NCI-H1417 treated with DMSO at 0.1 percent for 48 hours (cell line): ENCODE measurements at places on chromosomes 1 and 21.

DNA sequence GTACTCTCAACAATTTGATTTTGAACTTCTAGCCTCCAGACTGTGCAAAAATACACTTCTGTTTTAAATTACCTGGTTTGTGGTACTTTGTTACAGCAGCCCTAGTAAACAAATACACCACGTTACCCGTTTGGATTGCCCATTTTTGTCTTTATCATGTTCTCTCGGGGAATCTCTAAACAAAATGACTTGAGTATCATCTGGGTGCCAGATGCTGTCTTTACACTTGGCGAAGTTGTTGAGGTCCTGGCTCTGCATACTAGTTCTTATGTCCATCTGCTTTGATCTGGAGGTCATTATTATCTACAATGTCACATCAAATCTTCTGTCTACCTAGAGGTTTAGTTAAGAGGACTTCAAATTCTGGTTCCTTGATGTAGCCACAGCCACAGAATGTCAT, 142.4 kb upstream of the NRIP1 start:
- no peak for DNase-seq

DNA sequence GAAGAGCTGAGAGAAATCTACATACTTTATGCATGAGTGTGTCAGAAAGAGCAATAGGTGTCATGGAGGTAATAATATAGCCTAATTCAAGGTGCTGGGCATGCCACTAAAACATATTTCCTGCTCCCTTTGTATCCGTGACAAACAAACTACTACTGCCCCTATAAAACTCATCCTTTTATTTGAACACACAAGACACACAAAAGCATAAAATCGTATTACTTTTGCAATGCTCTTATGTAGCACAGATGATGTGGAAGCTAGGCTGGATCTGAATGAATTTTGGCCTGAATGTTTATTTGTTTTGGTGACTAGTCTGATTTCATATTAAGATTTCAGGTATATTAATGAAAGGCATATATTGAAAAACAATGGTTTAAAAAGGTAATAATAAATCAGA, 239.3 kb upstream of the NEGR1 start:
- DNase-seq: no peak

GRCh38 chr1:167493372-167493771, 25.0 kb downstream of the CD247 start:
- DNase-seq: no peak

DNA sequence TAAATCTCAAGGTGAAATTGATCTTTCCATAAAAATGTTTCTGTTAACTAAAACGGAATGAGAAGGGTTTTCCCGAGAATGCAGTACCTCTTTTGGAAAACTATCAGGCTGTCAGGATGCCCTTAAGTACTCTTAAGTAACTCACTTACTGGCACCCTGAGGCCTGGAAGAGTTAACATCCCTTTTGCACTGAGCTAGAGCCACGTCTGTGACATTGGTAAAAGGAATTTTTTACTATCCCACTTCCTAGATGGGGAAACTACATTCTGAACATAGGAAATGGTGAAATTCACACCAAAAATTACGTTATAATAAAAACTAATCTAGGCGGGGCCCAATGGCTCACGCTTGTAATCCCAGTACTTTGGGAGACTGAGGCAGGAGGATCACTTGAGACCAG, 39.7 kb upstream of the MAP10 start:
- no peak for DNase-seq

GRCh38 chr1:12621346-12622335, 3.6 kb upstream of the DHRS3 start:
- no peak for DNase-seq

DNA sequence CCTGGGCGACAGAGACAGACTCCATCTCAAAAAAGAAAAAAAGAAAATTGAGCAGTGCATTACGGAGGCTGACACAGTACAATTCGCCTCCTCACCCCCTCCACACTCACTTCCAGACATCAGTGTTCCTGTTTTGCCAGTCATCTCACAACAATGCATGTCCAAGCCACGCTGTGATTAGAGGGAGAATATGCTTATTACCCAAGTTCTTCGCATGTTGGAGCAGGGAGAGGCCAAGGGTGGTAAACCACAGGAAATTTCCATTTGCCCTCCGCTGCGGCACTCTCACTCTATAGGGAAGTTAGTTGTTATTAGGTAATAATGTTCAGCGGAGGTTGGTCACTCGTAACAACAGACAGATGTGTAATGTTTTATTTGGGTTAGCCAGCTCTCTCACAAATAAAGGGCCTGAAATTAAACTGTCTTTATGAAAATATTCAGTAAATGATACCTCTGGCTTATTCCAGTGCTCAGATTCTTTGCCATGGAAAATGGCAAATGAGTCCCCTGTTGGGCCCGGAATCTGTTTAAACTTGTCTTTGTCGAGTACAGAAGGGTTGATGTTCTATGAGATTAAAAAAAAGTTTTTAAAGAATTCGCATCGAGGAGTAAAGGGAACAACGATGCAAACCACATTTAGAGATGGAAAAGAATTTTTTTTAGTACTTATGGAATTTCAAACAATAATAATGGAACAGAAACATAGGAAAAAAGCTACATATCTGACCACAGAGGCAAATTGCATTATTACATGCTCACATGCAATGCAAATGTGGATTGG, 33.1 kb downstream of the KCNJ15 start:
- DNase-seq: no peak
